ENCODE measurements at places on chromosomes 6 and 20.

DNA sequence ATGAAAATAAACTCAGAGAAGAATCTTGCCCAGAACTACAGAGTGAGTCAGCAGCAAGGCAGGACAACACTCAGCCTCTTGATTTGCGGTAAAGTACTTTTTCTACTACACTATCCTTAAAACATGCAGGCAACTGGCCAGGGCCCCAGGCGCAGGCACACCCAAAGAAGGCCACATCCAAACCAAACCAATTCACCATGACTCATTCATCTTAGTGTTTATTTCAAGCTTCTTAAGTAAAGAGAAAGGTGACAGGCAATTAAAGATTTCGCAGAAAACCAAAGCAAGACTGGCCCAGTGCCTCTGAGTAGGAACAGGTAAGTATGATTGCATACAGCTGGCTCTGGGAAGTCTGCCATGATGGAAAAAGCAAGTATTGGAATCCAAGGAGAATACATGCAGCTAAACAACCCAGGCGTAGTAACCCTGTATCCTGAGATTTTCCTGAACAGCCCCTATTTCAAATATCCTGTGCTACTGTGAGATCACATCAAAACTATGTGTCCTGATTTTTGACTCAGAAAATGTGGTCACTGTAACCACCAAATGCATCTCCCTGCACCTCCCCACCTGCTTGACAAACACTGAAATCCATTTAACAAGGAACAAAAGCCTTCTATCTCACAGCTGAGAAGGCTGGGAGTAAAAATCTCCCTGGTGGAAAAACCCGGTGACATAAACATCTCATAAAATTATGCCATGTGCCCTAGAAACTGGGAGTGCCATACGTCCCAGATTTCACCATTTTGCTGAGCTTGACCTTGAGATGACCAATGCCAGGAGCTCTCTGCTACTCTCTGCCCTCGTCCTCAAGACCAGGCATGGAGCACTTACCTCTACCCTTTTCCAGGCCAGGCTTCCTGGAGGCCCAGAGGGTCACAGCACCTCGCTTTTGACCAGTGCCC, 12.4 kb downstream of the WFDC3 start:
- DNase-seq: peak; percentile 99

DNA sequence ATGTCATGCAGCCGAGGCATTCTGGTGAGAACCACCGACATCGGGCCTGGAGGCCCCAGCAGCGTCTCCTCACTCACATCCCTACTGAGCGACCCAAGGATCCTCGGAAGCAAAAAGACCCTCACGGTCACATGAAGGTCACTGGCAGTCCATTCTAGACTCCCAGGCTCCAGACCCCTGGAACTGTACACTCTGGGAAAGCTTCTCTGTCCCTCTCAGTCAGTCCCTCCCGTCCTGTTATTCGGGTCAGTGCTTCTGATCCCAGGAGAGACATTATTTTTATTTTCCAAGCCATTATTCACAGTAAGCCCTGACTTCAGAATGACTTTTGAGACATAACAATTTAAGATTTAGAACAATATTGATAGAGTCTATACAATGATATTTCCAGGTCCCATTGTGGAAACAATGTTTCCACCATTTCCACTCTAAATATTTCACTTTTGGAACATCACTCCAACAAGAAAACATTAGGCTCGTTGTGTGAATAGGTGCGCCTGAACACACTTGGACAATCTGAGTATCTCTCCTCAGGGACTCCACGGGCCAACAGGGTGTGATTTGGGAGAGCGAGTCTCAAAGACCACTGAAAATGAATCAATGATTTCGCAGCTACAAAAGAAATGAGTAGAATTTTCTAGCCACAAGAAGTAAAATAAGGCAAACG, 199.7 kb downstream of the SOD2 start:
- DNase-seq: no peak

- no peak for DNase-seq
Measured at GRCh38 chr20:6120491-6120988, 2.3 kb downstream of the FERMT1 start.

- DNase-seq: peak; percentile 37
Measured at GRCh38 chr6:149484733-149485700, at the start of gene ZC3H12D. Gene ZC3H12D, minus strand, starts transcription at chr6:149485014. Its CDS starts 10,471 bp downstream, at chr6:149474543.

DNA sequence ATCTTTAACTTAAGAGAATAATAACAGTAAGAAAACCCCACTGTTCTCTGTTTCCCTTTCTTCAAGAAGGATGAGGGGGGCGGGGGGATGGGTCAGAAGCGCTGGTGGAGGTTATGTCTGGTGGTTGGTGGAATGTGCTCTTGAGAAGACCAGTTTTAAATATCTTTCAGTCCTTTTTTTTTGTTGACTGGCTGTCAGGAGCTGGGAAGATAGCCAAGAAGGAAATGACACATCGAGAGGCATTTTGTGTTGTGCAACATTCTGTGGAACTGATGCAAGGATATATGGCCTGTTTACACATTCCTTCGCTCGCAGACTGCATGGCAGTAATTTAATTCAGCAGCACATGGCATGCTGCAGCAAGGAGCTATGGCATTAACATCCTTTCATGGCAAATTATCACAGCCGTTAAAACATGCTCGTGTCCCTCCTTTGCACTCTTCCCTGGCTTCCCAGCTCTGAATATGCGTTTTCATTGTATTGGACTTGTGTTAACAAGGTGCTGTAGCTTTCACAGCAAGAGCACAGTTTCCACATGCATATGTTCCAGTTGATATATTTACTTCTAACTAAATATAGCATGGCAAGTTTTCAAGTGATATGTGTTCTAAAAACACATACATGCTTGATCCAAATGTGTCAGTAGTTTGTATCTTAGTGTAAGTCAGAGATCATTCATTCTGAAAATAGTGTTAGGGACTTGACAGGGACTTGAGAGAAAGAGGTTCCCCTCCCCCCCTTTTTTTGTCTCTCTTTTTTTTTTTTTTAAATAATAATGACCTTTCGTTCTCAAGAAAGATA, 68.2 kb upstream of the SUPT3H start:
- DNase-seq: peak; percentile 99

DNA sequence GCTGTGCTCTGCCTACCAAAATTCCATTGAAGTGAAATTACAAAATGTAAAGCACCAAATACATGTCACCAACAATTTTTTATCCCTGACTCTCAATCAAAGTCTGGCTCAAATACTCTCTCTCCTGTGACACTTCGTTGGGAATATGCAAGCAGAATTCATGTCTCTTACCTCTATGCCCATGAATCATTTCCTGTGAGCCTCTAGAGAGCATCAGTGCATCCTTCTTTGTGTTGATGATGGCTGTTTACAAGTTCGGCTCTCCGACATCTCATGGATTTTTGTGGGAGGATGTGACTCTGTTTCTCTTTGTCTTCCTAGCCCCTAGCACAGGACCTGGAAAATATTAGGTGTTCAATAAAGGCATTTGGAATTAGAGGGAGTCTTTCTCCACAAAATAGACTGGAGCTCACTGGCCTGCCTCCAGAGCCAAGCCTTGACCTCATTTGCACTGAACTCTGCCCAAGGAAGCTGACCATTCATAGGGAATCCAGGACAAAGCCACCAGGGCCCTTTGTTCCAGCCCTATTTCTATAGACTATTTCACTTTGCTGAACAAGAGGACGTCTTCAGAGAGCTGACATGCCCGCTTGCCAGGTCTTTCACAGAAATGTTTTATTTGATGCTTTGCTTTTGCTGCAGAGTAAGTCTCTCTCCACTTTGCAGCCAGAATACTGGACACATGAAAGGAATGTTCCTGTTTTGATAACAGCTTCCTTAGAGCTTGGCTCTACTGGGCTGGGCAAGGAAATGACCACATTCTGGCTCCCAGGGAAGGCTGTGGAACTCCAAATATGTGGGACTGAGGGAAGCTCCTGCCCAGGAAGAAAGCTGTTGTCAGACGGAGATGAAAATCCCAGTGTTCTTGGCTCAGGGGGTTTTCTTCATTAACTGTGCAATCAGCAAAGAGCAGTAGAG, 194.5 kb upstream of the CDYL start:
- peak; percentile 74 for DNase-seq

GRCh38 chr6:2820415-2820814, 21.2 kb downstream of the SERPINB1 start:
- DNase-seq: no peak

DNA sequence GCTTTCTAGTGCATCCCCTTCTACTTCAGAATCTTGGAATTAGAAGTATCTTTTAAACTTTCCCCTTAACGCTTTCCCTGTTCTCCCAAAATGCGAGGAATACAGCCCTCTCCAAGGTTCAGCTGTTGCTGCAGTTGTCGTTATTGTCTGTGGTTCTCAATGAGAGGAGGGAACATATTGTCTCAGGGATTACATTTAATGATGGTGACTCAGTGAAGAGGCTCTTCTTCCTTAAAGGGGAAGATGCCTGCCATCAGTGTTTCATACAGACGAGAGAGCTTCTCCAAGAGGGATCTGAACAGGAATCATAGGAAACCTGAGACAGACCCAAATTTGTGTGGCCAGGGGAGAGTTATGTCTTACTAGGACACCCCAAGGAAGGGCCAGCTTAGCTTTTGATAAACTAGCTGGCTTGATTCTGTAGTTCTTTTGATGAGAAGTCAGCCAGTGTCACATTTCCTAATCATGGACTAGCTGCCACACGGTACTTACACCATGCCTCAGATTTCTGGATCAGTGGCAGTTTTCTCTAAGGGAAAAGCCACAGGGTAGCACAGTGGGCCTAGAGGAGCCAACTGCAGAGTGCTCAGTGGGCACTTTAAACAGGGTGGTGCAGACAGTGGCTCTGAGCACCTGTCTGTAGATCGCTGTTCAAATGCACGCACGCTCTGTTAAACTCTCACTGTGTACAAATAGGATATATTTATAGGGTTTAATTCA, 59.7 kb upstream of the TMEM181 start:
- peak; percentile 74 for DNase-seq

GRCh38 chr20:42756991-42757390, 432.7 kb downstream of the PTPRT start:
- no peak for DNase-seq

GRCh38 chr6:29709188-29709587, 14.0 kb upstream of the HLA-F start:
- DNase-seq: no peak

GRCh38 chr20:1331101-1331500, 2.2 kb upstream of the SDCBP2 start:
- no peak for DNase-seq

- DNase-seq: no peak
Measured at GRCh38 chr20:35885212-35885611, 69.1 kb downstream of the SCAND1 start.

DNA sequence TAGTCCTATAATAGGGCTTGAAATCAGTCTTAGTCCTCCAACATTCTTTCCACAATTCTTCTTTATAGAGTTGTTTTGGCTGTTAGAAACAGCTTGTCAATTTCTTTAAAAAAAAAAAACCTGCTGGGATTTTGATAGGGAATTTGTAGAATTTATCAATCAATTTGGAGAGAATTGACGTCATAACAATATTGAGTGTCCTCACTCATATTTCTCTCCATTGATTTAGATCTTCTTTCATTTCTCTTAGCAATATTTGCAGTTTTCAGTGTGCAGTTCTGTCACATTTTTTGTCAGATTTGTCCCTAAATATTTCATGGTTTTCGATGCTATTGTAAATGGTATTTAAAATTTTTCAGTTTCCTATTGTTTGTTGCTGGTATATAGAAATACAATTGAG, 5.3 kb upstream of the LINC00237 start:
- no peak for DNase-seq

- no peak for DNase-seq
Measured at GRCh38 chr20:15760001-15760621, 813.1 kb downstream of the KIF16B start.

DNA sequence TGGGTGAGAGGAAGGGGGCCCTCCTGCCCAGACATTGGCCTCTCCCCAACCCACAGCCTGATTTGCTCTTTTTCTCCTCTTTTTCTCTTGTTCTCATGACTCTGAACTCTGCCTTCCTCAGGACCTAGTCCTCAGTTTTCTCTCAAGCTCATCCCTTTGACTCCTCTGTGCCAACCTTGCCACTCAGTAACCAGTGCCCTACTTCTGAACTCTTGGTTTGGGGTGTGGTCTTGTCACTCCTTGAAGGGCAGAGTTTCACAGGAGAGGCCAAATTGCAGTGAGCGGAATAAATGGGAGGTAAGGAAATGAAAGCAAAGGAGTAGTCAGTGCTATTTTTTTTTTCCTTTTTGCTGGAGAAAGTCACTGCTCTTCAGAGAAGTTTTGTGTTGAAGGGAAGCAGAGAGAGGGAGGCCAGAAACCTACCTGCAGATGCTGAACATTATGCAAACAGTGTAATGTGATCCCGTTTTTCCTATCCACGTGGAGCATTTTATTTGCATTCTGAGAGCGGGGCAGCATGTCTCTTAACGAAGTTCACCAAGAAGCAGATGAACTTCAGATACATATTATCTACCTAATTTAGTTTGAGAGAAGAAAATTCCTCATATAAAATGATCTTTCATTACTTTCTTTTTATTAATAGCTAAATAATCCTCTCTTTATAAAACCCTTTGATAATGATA, 26.9 kb downstream of the CFAP61 start:
- DNase-seq: no peak

- DNase-seq: no peak
Measured at GRCh38 chr6:65126667-65127066, 580.4 kb downstream of the EYS start.

DNA sequence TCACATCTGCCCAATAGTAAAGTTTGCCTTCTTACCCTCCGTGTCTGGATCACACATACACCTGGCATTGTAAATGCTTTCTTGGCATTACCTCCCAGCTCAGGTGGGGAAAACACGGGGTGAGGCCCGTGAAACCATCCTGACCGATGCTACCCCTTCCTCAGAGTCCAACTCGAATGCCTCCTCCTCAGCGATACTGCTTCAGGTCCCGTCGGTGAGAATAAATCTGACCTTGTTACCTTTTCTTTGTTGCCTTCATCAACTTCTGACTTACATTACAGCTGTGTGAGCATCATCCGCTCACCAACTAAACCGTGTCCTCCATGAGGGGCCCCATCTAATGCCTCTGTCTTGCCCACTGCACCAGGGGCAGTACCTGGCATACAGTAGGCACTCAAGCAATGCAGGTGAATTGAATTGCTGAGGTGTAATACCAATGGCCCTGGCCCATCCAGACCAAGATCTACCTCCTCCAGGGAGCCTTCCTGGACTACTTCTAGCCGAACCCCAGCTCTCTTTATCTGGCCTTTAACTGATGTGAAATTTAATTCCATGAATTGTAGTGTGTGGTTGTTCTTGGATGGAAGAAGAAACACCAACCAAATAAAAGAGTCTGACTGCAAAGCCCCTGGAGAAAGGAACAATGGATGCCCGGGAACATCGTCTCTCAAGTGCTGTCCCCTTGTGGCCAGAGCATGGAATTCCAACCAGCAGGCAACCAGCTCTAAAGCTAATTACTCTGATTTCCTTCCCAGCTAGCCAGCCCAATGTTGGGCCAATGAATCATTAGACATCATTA, 141.5 kb downstream of the ANKRD60 start:
- DNase-seq: peak; percentile 46

GRCh38 chr6:82144007-82144851, 103.3 kb downstream of the IBTK start:
- DNase-seq: peak; percentile 100

GRCh38 chr6:2763345-2763841, 1.8 kb upstream of the WRNIP1 start:
- no peak for DNase-seq

- DNase-seq: no peak
Measured at GRCh38 chr6:11486051-11486450, 51.5 kb upstream of the TMEM170B start.

GRCh38 chr6:7047966-7048365, 59.8 kb upstream of the RREB1 start:
- DNase-seq: peak; percentile 10

GRCh38 chr6:47146431-47147174, 104.5 kb upstream of the ADGRF1 start:
- peak; percentile 76 for DNase-seq
